Stimulated activated CD4-positive, alpha-beta T cell treated with anti-CD3 and anti-CD28 coated beads, Interleukin-1b, Interleukin-23, amount 100 ng/mL, for 24 hours (primary cell): ENCODE measurements at places on chromosomes 16 and 17.
A peak's percentile ranks its signal among the peaks of the same experiment; 100 is the strongest.

DNA sequence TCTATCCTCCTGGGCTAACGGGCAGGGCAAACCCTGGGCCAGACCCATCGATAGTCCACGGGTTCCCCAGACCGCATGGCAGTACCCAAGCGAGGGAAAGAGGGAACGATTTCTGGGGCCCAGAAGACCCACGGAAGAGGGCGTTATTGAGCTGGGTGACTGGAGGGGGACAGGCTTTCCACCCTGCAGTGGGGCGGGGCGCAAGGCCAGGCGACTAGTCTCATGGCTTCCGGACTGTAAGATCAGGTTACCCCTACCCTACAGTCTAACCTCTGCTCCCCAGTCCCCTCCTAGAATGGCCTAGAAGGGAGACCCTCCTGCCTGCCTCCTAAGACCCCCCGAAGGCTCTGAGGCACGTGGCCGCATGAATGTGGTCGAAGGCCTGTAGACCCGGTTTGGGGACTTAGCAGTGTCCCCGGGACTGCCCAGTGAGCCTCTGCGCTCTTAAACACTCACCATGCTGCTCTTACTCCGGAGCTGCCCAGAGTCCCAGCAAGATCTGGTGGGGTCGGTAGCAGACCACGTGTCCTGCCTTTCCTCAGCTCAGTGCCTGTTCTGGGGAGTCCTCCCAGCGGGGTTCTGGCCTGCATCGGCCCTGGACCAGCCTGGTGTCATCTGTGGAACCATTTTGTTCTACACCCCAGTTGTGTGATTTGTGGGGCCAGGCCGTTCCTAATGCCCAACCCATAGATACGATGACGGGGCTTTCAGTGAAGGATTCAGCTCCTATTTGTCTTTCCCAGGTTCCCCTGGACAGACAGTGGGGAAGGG is 13.2 kb upstream of the AURKB start:
- DNase-seq, result peak; percentile 48

DNA sequence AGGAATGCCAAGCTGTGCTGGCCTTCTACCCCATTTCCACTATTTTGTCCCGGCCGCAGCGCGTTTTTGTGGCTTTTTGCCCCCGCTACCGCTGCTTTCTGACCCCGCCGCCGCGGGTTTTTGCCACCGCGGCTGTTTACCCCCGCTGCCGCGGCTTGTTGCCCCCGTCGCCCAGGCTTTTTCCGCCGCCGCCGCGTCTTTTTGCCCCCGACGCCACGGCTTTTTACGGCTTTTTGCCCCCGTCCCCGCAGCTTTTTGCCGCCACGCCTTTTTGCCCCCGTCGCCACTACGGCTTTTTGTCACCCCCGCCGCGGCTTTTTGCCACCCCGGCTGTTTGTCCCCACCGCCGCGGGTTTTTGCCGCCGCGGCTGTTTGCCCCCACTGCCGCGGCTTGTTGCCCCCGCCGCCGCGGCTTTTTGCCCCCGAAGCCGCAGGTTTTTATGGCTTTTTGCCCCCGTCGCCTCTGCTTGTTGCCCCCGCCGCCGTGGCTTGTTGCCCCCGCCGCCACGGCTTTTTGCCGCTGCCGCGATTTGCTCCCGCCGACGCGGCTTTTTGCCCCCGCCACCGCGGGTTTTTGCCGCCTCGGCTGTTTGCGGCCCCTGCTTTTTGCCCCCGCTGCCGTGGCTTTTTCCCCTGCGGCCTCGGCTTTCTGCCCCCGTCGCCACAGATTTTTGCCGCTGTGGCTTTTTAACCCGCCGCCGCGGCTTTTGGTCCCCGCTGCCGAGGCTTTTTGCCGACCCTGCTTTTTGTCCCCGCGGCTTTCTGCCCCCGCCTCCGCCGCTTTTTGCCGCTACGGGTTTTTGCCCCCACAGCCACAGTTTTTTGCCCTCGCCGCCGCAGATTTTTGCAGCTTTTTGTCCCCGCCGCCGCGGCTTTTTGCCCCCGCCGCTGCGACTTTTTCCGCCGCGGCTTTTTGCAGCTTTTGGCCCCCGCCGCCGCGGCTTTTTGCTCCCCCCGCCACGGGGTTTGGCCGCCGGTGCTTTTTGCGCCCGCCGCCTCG is 520.4 kb upstream of the WSB1 start:
- DNase-seq, result no peak

- DNase-seq, result no peak
These were observed 409 bp downstream of the ACSF2 start for GRCh38 chr17:50426472-50426782.

GRCh38 chr16:85104821-85105391 is 7.4 kb downstream of the CIBAR2 start:
- no peak for DNase-seq

- DNase-seq, result no peak
These were observed 167.3 kb upstream of the IRX3 start for GRCh38 chr16:54453871-54454270.

DNA sequence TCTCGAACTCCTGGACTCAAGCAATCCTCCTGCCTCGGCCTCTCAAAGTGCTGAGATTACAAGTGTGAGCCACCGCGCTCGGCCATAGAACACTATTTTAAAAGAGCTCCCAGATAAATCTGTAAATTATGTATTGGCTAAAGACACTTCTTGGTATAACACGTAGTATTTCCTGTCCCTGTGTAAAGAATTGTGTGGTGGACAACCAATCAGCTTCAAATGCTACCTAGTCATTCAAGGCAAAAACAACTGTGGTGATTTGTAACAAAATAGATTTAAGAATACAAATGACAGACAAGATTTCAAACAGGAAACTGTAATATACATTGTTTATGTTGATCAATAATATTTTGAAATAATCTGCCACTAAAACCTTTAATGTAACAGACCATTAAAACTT is 14.6 kb downstream of the CRLF3 start:
- no peak for DNase-seq

- peak; percentile 27 for DNase-seq
These were observed 66.8 kb downstream of the DNAH3 start for GRCh38 chr16:21083729-21084268.

- DNase-seq, result no peak
These were observed 736 bp downstream of the APPBP2 start for GRCh38 chr17:60525328-60525684.

DNA sequence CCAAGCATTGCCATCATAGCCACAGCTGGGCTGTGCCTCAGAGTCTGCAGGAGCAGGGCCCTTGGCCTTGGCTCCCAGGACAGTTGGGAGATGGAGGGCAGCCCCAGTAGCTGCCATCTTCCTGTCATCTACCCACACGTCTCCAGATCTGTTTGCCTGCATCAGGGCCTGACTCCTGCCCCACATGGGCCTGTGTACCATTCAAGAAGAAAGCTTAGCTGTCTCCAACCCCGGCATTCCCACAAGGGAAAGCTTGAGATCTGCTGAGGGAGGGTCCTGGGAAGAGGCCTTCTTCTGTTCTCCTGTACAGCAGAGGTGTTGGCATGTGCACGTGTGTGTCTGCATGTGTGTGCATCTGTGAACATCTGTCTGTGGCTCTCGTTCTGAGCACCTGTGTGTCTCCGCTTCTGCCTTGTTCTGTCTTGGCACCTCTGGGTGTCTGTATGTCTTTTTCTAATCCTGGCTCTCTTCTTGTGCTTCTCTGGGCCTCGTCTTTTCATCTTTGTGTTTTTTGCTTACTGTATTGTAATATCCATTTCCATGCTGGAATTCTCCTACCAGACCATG is 122.2 kb downstream of the MRM1 start:
- DNase-seq, result no peak

DNA sequence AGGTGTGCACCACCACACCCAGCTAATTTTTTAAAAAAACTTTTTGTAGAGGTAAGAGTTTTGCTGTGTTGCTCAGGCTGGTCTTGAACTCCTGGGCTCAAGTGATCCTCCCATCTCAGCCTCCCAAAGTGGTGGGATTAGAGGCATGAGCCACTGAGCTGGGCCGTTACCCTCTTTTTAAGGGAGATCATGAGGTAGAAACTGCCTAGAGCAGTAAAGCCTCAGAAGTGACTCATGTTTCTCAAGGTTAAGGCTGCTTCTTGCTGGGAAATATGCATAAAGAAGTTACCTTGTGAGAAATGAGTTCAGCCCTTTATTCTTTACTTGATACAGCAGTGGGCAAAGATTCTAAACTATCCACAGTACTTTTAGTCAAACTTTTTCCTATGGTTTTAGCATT is 38.2 kb downstream of the GRB2 start:
- no peak for DNase-seq

DNA sequence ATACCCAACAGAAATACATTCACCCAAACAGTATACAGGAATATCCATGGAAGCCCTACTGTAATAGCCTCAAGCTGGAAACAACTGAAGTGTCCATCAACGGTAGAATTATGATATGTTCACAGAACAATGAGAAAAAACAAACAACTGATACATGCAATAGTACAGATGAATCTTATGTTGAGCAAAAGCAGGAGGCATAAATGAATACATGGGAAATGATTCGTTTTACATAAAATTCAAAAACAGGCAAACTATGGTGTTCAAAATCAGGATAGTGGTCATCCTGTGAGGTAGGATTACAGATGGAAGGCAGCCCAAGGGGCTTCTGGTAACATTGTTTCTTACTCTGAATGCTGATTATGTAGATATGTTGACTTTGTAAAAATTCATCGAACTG is 25.1 kb downstream of the RFFL start:
- DNase-seq, result no peak

DNA sequence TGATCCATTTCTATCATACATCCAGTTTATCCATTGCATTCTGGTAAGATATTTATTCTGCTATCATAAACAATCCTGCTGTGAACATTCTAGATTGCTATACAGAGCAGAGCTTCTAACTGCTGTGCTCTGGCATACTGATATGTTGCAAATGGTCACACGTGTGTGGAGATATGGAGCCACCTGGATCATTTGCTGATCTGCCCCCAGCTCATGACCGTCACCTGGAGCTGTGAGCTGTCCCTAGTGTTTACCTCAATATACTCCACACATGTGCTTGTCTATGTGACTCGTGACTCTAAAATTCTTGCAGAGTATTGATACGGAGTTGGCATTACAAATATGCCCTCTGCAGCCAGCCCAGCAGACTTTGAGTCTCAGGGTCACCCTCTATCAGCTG is 164.5 kb upstream of the ZFHX3 start:
- no peak for DNase-seq

GRCh38 chr16:17282247-17282646 is 188.5 kb downstream of the XYLT1 start:
- no peak for DNase-seq

- no peak for DNase-seq
These were observed 90.5 kb upstream of the RPH3AL start for GRCh38 chr17:443109-443508.

- DNase-seq, result peak; percentile 24
These were observed 4.5 kb upstream of the TMEM92 start for GRCh38 chr17:50269477-50270434.

GRCh38 chr16:49527611-49528010 is 154.0 kb downstream of the C16orf78 start:
- no peak for DNase-seq

- DNase-seq, result peak; percentile 38
These were observed 562 bp downstream of the USP31 start for GRCh38 chr16:23148513-23149266.

- no peak for DNase-seq
These were observed 2.7 kb downstream of the MSL1 start for GRCh38 chr17:40124279-40125141.

DNA sequence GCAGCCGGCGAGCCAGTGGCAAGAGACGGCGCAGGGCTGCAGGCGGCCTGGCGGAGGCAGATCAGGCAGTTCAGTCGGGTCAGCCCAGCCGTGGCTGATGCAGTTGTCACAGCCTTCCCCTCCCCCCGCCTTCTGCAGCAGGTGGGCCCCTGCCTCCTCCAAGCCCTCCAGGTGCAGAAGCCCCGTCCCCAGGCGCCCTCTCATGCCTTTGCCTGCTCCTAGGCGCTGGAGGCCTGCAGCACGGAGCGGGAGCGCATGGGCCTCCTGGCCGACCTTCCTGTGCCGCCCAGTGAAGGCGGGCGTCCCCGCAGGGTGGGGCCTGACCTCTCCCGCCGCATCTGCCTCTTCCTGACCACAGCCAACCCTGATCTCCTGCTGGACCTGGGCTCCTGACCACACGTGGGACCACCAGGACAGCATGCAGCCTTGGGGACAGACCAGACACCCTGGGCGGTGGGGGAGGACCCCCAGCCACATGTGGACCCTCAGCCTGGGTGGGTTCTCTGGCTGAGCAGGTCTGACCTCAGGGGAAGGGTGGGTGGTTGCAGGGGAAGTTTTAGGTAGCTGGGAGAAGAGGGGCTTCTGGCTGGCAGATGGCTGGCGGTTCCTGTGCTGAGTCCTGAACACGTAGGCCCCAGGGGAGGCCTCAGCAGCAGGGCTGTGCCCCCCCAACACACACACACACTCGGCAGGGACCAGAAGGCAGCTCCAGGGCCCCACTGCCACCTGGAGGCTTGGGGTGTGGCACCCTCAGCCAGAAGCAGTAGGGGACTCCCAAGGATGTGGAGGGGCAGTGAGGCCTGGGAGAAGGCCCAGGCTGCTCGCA is 3.1 kb upstream of the MRPS34 start:
- DNase-seq, result no peak

DNA sequence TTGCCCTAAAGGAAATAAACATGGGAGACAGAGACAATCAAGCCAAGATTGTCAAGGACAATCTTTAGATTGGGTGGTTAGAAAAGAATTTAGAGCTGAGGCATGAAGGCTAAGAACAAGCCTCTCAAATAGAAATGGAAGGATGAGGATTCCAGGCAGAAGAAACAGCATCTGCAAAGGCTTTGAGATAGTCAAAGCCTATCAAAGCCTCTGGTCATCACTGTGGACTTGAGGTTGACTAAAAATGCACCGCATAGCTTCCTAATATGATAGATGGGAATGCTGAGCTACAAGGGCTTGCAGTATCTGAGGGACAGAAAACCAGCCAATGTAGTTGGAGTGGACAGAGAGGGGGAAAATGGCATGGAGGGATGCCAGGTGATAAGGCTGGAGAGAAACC is 109.8 kb upstream of the FAM20A start:
- no peak for DNase-seq

DNA sequence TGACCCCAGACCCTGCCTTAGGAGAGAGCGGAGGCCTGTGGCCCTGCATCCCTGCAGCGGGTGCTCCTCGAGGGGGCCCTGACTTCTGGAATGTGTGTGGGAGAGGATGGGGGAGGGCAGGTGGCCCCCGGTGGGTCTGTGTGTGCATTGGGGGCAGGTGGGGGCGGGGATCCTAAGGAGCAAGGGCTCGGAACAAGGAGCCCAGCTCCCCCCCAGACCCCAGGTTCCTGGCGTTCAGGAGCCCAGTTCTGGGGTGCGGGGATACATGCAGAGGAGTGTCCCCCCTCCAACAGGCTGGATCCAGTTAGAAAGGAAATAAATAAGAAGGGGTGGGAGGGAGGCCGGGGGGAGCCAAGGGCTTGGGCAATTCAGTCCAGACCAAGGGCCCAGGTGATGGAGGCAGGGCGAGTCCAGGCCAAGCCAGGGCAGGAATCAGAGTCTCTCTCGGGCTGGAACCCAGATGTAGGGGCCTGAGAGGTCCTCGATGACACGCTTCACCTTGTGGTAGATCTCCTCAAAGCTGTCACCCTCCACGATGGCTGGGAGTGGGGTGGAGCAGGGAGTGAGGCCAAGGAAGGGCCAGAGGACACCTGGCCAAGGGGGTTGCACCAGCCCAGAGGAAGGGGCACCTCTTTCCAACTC is 11.2 kb upstream of the ASGR1 start:
- DNase-seq, result no peak
